ENCODE measurements at places on chromosomes 3 and 15.

DNA sequence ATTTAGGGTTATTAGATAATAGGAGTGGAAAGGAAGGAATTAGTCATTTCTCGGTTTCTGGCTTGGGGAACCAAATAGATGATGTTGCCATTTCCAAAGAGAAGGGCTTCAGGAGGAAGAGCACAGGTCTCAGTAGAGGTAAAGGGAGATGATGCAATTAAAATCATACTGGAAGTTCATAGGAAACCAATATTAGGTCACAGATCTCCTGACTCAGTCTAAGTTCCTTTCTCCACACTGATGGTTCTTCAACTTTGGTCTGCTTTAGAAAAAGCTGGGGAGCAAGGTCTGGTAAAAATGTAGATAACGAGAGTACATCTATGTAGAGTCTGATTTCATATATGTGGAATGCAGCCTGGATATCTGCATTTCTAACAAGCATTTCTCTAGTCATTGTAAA lies 130.9 kb downstream of the POLQ start:
- no peak for DNase-seq

DNA sequence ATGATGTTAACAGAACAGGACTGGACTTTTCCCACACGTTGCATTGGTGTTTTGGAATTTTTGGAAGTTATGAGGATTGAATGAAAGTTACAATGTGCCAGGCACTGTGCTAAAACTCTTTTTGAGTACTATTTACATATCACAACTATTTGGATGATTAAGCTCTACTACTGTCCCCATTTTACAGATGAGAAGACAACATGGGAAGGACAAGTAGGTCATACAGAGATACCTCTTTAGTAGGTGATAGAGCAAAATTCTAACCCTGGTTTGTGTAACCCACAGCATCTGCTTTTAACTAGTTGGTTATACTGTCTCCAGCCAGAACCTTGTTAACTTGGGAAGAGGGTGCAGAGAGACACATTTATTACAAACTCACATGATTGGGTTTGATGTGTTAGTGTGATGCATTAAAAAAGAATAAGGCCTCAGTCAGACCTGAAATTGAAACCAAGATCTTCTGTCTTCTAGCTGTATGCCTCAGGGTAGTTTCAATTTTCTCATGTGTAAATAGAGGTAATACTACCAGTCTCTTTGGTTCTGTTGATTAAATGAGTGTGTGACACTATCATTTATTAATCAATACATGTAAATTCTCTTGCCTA lies 1.4 kb downstream of the NDUFB4 start:
- DNase-seq: no peak

DNA sequence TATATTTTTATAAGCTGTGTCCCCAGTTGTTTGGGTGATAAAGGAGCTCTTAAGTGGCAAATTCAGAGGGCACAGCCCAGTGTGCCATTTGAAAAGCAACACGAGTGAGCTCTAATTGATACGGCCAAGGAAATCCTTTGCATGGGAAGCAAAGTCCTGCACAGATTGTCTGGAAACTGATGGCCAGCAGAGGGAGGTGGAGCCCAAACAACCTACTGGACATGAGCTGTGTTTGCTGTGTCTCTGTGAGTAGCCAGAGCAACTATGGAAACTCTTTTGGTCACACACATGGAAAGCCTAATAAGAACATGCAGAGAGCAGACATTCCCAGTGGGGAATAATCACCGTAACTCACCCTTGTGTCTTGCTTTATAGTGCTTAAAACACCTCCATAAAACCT lies 24.4 kb downstream of the ONECUT1 start:
- DNase-seq: no peak

DNA sequence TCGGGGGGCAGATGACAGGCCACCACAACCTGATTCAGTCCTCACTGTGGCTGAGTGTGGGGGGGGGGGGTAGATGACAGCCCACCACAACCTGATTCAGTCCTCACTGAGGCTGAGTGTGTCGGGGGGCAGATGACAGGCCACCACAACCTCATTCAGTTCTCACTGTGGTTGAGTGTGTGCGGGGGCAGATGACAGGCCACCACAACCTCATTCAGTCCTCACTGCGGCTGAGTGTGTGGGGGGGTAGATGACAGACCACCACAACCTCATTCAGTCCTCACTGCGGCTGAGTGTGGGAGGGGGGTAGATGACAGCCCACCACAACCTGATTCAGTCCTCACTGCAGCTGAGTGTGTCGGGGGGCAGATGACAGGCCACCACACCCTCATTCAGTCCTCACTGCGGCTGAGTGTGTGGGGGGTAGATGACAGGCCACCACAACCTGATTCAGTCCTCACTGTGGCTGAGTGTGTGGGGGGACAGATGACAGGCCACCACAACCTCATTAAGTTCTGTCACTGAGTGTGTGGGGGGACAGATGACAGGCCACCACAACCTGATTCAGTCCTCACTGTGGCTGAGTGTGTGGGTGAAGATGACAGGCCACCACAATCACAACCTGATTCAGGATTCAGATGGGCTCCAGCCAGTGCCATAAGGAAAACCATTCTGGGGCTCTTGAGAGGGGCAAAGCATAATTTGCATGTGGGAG lies 16.9 kb downstream of the ZNF717 start:
- no peak for DNase-seq

- no peak for DNase-seq
Observed at GRCh38 chr15:40357246-40357645, 773 bp upstream of the DISP2 start.

GRCh38 chr3:143480344-143480743 lies 360.8 kb downstream of the CHST2 start:
- DNase-seq: no peak

DNA sequence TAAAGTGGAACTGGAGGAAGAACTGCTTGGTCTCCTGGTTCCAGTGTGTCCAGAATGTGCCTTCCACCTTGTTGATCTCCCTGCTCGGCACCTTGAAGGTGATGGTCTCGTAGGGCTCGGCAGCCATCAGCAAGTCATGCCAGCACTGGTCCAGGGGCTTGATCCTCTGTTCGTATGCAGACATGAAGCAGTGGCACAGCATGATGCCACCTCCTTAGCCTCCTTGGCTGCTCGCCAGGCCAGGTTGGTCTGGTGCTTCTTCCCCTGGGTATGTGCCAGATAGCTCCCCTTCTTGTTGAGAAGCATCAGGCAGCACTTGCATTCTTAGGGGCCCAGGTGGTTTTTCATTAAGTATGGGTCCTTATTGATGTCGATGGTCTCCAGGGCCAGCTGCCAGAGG lies 17.8 kb upstream of the TXNRD3 start:
- DNase-seq: no peak

DNA sequence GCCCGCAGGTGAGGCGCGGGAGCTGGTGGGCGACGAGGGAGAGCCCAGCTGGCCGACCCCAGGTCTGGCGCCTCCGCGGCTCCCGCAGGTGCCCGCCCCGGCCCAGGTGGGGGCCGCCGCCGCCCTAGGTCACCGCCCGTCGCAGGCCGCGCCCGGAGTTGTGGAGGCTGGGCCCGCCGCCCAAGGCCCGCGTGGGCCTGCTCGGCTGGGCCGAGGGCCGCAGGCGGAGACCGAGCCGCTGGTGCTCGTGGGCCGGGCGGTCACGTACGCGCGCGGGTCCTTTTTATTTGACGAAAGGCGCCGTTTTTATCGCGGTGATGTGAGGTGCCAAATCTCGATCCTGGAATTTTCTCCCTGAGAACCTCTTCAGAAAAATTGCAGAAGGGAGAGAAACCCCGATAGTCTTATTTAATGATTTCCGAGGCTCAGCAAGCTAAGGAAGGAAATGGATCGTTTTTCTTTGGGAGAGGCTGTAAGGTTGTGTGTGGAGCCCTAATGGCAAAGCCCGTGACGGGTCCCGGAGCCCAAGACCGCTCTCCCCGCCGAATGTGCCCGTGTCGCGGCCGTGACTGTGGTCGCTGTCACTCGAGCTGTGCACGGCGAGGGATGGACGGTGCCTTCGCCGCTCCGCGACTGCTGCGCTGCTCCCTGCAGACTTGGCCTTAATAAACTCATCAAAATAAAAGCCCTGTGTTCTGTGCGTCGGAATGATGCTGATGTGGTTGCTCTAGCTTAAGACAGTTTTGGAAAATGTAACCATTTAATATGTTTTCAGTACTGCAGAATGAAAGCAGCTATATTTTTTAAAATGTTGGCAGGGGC lies 612 bp downstream of the APPL1 start:
- DNase-seq: peak; percentile 17

- no peak for DNase-seq
Observed at GRCh38 chr15:88284318-88284998, 27.9 kb upstream of the NTRK3 start.

DNA sequence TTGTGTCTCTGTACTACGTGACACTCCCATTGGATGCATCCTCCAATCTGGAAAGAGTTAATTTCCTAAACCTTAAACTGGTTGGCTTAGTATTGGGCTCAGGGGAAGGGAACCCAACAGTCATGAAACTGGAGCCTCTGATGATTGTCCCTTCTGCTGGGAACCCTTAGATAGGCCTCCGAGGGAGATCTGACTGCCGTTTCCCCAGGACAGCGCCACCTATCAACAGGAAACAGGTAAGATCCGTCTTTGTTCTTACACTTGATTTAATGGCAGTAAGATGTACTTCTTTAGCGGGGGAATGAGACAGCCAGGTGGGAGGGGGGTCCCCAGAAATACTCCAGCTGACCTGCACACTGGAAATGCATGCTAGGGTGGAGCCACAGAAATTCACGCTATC lies 1749.6 kb downstream of the SI start:
- no peak for DNase-seq

GRCh38 chr3:73500321-73500720 lies 124.4 kb downstream of the PDZRN3 start:
- DNase-seq: no peak

- no peak for DNase-seq
Observed at GRCh38 chr3:102619361-102619760, 184.5 kb downstream of the ZPLD1 start.

DNA sequence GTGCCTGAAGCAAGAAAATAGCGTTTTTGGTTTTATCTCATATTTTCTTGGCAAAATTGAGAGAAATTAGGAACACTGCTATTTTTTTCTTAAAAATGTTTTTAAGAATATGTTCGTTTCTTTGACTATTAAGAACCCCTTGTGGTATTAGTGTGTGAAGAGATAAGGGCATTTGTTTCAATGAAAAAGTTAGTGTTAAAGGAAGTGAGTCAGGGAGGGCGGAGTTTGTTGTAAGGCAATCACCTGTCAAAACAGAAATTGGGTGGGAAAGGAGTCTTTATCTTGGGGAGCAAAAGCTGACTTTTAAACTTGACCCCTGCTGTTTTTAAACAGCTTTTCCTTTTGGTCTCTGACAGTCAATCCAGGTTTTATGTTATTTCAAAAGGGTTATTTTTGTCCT lies 4.2 kb downstream of the RAP2B start:
- DNase-seq: no peak

DNA sequence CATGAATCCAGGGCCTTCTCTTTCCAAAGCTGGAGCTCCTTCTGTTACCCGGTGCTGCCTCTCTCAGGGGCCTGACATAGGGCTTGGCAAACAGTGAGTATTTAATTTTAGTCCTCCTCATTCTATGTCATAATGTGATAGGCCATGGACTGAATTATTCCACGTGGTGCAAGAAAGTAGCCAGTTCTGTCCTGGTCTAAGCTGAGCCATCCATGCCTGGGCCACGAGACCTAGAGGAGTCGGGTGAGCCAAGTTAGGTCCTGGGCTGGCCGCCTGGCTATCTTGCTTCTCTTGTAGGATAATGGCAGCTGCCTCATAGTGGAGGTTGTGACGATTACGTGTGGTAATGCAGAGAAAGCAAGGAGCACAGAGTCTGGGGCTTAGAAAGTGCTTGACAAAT lies 170.6 kb downstream of the FAM43A start:
- no peak for DNase-seq

DNA sequence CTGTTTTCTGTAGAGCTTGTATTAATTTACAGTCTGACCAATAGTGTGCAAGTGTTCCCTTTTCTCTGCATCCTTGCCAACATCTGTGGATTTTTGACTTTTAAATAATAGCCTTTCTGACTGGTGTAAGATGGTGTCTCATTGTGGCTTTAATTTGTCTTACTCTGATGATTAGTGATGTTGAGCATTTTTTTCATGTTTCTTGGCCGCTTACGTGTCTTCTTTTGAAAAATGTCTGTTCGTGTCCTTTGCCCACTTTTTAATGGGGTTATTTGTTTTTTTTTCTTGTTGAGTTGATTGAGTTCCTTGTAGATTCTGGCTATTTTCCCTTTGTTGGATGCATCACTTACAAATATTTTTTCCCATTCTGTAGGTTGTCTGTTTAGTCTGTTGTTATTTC lies 7.6 kb upstream of the ACOX2 start:
- no peak for DNase-seq

DNA sequence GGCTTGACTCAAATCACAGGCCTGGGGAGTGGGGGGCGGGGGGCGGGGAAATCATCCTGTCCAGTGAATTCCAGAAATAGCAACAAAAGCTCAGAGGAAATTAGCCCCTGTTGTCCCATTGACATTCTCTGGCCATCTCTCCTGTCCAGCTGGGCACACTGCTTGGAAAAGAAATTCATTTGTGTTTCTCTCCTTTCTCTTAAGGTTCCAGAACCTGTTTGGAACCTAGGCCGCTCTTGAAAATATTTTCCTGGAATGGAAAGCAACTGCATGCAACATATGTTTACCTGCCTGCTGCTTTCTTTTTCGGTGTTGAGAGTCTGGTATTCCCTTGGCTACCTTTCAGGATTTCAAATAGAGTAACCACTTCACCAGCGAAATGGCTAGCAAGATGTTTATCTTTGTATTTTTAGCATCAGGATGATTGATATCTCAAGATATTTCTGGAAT lies 169.0 kb downstream of the GHSR start:
- no peak for DNase-seq

DNA sequence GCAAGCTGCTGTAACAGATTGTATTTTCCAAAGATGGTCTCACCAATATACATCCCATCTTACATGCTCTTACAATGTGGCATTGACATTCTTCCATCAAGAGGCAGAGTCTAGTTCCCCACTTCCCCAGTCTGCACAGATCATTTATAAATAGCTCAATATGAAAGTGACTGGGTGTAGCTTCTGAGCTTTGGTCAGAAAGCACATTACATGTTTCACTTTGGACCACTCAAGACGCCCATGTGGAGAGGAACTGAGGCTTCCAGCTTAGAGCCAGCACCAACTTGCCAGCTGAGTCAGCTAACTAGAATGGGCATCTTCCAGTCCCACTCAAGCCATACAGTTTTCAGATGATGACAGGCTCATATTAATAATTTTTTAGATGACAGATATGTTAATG lies 45.5 kb downstream of the GREM1 start:
- DNase-seq: no peak

DNA sequence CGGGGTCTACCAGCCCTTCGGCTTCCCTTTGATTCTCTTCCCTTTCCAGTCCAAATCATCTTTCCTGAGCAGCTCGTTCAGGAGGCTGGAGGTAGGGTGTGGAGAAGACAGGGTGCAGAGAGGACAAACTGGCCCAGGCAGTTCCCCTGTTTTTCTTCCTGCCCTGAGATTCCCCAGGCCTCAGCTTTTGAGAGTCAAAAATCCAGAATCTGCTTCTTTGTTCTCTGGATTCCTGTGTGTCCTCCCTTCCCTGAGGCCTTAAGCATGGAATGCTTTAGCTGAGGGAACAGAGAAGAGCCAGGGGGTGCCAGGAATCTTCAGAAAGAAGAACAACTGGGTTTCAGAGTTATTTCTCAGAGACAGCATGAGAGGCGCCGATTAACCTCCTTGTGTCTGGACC lies 26.7 kb upstream of the LRTM1 start:
- DNase-seq: no peak

- DNase-seq: no peak
Observed at GRCh38 chr15:78182821-78183220, 33.7 kb downstream of the IDH3A start.

- no peak for DNase-seq
Observed at GRCh38 chr3:132637590-132637989, 22.0 kb downstream of the ACAD11 start.

GRCh38 chr3:112561484-112561733 lies 353 bp downstream of the ATG3 start:
- peak; percentile 76 for DNase-seq
